ENCODE measurements at places on chromosomes 2 and 18.

- no peak for DNase-seq
Measured at GRCh38 chr2:232288489-232289030, 90.0 kb upstream of the ALPP start.

GRCh38 chr2:157261199-157261782 lies 3.8 kb downstream of the GALNT5 start:
- no peak for DNase-seq

- DNase-seq: no peak
Measured at GRCh38 chr2:30766666-30767065, 40.6 kb downstream of the CAPN13 start.

DNA sequence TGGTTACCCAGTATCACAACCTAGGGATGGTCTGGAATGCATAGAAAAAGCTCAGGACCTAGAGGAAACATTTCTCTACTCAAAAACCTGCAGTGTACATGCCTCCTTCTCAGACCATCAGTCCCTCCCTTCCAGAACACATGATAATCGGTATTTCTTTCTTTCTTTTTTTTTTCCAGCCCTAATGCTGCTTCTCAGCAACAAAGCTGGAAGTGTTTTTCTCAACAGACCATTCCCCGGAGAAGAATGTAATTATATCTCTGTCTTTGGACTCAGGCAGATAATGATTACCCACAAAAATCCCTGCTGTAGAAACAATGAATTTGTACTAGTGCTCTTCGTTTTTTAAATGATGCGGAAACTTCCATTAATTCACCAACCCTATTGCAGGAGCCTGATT lies 44.1 kb upstream of the NDUFV2 start:
- no peak for DNase-seq

DNA sequence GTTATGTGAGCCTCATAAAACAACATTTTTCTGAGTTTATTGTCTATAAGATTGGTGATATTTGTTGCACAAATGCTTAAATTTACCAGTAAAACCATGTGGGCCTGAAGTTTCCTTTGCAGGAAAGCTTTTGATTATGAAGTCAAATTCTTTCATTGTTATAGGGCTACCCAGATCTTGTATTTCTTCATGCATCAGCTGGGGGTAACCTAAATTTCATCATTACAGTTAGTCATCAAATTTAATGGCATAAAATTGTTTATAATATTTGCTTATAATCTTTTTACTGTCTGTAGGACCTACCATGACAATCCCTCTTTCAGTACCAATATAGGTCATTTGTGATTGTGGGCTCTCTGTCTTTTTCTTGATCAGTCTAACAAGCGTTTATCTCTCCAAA lies 47.8 kb downstream of the SMAD2 start:
- DNase-seq: no peak

Measured in stimulated activated CD8-positive, alpha-beta memory T cell treated with anti-CD3 and anti-CD28 coated beads, Interleukin-15, amount 100 ng/mL, for 24 hours (primary cell).